ENCODE measurements at places on chromosomes 1 and 21.

DNA sequence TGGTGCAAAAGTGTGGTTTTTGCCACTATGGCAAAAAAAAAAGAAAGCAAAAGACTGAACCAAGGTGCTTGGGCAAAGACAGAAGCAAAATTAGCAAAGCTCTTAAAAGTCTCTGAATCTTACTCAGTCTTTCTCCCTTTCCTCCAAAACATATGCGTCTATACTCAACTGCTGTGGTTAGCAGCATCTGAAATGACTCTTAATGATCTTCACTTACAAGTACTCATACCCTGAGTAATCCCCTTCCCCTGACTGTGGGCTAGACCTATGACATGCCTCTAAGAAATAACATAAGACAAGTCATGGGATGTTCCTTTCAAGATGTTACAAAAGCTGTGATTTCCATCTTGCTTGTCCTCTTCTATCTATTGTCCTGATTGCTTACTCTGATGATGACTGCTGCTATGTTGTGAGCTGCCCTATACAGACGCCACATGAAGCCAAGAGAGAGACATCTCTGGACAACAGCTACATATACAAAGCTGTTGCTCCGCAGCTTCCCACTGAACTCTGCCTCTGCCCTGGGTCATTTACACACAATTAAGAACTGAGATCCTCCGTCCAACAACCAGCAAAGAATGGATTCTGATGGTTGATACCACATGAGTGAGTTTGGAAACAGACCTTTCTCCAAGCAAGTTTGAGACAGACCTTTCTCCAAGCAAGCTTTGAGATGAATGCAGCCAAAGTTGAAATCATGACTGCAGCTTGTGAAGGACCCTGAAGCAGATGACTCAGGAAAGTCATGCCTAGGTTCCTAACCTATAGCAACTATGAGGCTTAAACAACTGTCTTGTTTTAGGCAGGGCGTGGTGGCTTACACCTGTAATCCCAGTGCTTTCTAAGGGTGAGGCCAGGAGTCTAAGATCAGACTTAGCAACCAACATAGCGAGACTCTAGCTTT, 55.2 kb downstream of the PUM1 start:
- DNase-seq, result no peak

DNA sequence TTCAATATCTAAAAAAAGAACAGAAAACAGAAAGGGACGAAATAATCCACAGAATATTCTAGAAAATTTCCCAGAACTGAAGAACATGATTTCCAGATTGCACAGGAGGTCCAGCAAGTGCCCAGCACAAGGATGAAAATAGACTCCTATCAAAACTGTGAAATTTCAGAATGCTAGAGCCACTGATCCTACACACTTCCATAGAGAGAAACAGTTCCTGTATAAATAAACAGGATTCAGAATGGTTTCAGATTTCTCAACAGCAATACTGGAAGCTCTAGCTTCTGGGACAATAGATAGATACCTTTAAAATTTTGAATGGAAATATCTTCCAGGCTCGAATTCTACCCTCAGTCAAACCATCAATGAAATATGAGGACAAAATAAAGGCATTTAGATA, 4.6 kb downstream of the TARBP1 start:
- no peak for DNase-seq

DNA sequence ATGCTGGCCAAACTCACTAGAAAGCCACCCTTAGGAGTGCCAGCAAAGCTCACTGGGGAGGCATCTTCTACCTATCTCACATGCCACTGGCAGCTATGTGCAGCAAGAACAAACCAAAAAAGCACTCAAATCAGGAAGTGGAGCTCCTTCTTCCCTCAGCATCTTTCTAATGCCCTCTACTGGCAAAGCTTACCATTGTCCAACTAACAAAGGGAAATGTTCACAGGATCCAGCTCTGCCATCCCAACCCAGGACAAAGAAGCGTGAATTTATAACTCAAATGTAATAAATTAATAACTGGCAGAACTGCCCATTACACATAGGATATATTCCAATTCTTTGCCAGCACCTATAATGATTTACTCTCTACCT, 38.9 kb downstream of the LEPR start:
- no peak for DNase-seq

DNA sequence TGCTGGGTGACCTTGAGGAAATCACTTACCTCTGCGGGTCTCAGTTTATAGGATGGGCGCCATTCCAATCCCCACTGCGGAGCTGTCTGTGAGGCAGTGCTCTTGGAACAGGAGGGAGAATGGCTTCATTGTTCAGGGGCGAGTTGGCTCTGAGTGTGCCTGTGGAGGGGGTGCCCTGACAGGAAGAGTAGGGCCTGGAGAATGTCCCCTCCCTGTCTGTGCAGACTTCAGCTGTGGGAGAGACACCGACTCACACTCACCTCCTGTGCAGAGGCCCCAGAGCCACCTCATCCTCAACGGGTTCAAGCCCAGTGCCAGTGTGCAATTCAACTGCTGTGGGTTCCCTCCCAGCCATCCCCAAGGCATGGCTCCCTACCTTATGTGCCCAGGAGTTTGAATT, 17.1 kb downstream of the ADORA1 start:
- DNase-seq, result no peak

DNA sequence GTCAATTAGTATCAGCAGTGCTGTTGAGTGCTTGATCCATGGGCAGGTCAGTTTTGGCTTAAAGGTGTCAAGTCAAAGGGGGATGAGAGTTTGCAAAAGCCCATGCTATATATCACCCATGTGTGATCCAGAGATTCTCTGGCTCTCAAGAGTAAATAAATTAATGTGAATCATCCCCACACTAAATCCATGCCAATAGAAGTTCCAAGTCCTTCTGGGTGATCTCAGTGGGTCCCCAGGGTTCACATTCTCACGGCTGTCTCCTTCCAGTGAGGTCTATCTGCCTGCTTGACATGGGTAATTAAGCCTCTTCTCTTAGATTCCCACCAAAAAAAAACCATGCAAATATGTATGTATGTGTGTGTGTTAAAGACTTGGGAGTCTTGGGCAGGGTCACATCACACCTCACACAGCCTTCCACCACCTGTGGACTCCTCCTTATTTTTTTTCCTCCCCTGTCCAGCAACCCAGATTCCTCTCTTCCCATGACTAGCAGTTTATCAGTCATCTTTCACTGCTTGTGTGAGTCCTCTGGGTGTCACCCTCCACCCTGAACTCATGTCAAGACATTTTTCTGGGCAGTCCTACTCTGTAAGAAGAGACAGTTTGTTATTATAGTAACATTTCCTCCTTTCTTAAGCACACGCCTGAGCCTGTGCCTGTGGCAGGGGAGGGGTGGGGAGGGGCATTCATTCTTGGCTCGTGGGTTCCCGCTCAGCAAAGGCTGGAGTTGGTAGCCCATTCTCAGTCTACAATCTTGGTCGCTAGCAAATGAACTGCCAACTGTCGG, 14.3 kb upstream of the S100A11 start:
- DNase-seq, result no peak

GRCh38 chr1:101071470-101071891, 45.9 kb upstream of the DPH5 start:
- DNase-seq, result no peak

- peak; percentile 41 for DNase-seq
Observed at GRCh38 chr1:154614901-154615300, 6.9 kb upstream of the ADAR start.

DNA sequence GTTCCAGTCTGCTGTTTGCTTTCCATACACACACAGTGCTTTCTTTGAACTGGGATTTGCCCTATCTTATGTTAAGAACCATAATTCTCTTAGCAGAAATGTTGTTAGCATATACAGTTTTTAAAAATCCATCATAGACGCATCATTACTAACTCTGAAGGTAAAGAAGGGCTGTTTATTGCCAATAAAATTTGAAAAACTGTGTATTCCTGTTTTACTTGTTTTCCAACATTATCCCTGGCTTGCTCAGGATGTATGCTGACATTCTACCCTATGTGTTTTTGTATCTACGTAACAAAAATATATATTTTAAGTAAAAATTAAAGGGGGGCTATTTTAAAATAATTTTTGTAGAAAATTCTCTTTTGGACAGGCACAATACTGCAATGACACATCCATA, 857.2 kb downstream of the BRINP3 start:
- no peak for DNase-seq

GRCh38 chr1:222107267-222107666, 365.4 kb upstream of the DUSP10 start:
- DNase-seq, result no peak

DNA sequence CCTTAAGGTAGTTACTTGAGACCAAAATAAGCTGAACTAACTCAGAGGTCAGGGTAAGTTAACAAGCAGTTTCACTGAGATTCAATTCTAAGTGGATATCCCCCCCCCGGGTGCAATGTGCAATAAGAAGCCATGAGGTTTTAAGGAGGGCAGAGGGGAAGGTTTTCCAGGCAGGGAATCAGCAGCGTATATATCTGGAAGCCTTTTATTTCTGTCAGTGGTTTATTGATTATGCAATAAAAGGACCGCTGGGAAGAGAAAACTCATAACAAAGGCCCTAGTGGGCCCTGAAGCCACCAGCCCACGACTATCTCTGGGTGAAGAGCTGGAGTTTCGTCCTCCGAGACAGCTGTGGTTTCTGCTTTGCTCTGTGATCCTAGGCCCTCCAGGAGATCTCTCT, 53.1 kb upstream of the CTPS1 start:
- DNase-seq, result no peak

DNA sequence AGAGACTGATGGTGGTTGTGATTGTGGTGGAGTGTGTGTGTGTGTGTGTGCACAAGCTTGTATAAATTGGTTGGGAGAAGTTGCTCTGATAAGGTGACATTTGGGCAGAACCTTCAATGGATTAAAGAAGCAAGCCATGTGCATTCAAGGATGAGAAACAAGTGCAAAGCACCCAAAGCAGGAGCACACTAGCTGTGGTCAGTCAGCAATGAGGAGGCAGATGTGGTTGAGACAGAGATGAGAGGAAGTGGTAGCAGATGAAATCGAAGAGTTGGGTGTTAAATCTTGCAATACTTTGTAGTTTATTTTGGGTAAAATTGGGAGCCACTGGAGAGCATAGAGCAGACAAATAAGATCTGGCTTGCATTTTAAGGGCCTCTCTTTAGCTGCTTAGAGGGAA, 4.4 kb upstream of the PGBD5 start:
- DNase-seq, result no peak

DNA sequence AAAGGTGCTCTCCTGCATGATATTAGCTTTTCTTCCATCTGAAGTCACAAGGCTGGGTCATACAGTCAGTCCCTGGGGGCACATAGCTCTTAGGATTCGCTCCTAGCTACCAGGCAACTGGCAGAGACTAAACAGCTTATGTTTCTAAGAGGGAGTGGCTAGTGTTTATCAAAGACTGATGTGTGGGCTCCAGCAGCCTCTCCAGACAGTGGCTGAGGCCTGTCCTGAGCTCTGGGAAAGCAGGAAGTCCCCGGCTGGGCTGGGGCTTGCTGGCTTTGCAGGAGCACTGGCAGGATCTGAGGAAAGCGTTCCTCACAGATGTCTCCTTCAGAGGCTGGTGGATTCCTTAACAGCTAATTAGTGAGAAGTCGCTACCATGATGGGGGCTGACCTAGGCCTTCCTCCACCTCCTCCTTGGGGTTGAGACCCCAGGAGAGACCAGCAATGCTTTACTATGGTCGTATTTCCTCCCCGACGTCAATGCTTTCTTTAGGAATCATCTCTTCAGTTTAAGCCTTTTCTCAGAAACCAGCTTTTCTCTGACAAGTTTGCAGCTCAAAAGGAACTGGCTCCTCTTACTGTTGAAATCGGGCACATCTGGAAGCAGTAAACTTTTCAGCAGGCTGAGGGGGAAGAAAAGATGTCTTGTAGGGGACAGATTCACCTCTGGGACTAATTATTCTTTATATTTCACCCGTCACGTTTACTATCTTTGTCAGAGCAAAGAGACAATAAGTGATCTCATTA, 33.5 kb upstream of the HHAT start:
- DNase-seq, result peak; percentile 82

DNA sequence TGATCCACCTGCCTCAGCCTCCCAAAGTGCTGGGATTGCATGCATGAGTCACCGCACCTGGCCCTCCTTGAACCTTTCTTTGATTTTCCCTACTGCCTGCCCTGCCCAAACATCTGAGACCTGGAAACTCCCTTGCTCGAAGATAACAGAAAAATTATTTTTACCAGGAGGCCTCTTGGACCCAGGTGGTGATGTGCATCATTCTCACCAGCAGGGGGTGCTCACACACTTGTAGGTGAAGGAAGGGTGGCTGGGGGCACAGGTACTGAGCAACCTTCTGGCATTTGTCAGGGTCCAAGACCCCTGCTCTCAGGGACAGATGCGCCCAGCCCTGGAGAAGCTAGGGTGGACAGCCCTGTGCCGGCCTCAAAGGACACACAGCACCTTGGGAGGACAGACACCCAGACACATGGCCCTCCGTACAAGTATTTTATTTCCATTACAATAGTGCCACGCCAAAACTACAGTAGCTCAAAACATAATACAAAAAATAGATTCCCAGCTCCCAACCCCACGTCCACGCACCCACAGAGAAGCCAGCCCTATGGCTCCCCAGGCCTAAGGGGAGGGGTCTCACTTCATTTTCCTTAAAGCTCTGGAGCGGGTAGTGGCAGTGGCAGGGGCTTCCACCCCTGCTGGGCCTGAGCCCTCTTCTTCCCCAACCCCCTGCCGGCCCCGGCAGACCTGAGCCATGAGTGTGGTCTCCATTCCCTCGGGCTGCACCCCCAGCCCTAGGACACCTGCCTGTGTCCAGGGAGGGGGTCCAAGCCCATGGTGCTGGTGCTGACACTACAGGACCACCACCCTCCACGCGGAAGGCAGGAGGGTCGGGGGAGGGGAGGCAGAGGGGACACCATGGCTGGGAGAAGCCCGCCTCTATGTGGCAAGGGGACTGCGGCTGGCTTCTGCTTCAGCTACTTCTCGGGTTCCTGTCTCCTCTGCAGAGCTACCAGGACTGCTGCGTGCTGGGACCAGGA, 40.4 kb upstream of the EIF4G3 start:
- peak; percentile 65 for DNase-seq

GRCh38 chr21:41425954-41426675, at the start of gene MX1:
TSS of gene MX1 (plus strand) at chr21:41426239. CDS start at chr21:41432071, 5,832 bp downstream.
- DNase-seq, result peak; percentile 51

- no peak for DNase-seq
Observed at GRCh38 chr1:227913764-227914721, 33.7 kb downstream of the WNT9A start.

DNA sequence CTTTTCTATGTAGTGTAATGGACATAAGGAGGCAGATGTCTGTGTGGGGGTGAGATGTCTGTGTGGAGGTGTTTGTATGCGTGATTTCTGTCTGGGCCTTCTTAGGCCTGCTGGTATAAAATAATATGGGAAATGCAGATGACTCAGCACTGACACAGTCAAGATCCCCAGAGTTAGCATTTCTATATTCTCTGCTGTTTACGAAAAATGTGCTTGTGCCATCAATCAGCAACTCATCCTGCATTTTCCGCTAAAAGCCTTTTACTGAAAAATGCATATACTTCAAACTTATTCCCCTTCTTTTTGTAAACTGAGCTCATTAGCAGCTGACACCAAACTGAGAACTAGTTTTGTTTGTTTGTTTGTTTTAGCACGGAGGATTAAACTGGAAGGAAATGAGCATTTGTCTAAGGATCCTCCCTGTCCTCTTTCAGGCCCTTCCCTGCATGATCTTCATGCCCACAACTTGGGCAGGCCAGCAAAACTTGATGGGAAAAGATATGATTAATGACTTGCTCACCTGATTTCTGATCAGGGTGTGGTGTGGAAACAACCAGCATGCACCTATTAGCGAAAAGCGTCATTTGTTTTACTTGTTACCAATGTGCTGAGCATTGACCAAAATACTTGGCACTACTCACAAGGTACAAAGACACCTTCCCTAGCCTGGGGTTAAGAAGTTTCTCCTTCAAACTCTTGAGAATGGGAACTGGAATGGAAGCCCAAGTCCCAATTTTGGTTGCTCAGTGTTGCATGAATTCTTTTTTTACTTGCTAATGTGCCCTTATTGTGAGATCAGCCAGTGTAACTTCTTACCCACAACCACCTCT, 77.4 kb downstream of the NDUFS5 start:
- no peak for DNase-seq

- no peak for DNase-seq
Observed at GRCh38 chr1:15045123-15045522, 108.4 kb upstream of the TMEM51 start.

Data from ecto neural progenitor cell (in vitro differentiated cells).